Suppressor macrophage treated with lipopolysaccharide for 1 hour (primary cell): ENCODE measurements at places on chromosomes 7 and 10.

- DNase-seq: no peak
Observed at GRCh38 chr10:58806323-58806722, 293.7 kb downstream of the BICC1 start.

DNA sequence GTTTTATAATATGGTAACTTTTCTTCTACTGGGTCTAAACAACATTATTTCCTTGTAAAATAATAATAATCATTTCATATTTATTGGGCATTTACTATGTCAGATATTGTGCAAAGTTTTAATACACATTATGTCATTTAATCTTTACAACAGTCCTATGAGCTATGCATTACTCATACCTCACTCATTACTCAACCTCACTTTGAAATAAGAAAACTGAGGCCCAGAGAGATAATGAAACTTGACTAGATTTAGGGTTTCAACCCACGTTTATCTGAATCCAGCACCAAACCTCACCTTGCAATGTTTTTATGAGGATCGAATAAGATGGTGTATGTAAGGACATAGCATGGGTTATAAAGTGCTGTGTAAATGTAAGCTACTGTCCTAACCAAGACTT is 153.2 kb upstream of the SLC13A1 start:
- DNase-seq: no peak

GRCh38 chr10:130224228-130224627 is 88.0 kb downstream of the GLRX3 start:
- DNase-seq: no peak

- no peak for DNase-seq
Observed at GRCh38 chr10:52258799-52259425, 55.2 kb upstream of the DKK1 start.

GRCh38 chr7:159142199-159142598 is 2.5 kb downstream of the VIPR2 start:
- no peak for DNase-seq

GRCh38 chr7:30778255-30779025 is 7.2 kb downstream of the MINDY4 start:
- DNase-seq: no peak

DNA sequence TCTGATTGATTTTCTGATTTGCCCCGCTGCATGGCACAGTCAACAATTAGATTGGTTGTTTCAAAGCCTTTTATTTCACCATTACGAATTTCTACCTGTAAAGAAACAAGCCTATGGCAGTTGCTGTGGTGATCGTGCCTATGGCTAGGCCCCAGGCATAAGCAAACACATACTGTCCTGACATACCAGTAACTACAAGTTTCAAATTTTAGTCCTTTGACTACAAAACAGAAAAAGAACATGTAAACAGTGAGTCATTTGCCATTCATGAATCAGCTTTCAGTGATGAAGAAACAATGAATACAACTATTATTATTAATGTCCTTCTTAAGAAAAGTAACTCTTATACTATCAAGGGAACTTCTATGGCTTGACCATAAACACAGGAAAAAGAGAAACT is 168.0 kb upstream of the LRRN3 start:
- no peak for DNase-seq
